ENCODE measurements at places on chromosomes 16 and 17.

DNA sequence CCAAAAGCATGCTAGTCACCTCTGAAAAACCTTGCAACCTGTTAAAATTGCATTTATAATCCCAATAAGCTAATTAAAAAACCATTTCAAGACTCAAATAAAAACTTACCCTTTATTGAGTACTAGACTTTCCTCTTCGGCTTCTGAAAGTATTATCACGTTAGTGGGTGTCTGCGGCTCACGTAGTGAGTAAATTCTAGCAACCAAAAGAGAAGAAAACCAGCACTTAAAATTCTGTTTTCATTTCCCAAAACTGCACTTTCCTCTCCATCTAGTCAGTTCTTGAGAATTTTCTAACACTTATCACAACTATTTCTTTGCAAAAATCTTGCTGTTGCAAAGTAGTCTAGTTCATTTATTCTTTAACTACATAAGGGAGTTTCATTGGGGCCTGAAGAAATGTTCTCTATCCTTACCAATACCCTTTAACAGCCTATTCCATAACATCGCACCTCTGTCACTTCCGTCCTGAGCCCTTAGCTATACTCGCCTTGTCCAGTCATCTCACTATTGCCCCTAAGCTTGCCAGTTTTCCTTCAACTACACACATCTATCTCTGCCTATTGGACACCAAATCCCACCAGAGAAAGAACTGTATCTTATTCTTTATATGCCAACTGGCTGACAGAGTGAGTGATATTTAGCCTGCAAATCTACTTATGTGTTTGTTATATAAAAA, 8.7 kb downstream of the NUP88 start:
- no peak for DNase-seq

- DNase-seq: no peak
Observed at GRCh38 chr17:77147357-77147801, 6.6 kb downstream of the SEC14L1 start.

- DNase-seq: no peak
Observed at GRCh38 chr17:2122641-2123302, 67.9 kb downstream of the HIC1 start.

GRCh38 chr17:19368229-19368628, 5.7 kb upstream of the B9D1 start:
- no peak for DNase-seq

DNA sequence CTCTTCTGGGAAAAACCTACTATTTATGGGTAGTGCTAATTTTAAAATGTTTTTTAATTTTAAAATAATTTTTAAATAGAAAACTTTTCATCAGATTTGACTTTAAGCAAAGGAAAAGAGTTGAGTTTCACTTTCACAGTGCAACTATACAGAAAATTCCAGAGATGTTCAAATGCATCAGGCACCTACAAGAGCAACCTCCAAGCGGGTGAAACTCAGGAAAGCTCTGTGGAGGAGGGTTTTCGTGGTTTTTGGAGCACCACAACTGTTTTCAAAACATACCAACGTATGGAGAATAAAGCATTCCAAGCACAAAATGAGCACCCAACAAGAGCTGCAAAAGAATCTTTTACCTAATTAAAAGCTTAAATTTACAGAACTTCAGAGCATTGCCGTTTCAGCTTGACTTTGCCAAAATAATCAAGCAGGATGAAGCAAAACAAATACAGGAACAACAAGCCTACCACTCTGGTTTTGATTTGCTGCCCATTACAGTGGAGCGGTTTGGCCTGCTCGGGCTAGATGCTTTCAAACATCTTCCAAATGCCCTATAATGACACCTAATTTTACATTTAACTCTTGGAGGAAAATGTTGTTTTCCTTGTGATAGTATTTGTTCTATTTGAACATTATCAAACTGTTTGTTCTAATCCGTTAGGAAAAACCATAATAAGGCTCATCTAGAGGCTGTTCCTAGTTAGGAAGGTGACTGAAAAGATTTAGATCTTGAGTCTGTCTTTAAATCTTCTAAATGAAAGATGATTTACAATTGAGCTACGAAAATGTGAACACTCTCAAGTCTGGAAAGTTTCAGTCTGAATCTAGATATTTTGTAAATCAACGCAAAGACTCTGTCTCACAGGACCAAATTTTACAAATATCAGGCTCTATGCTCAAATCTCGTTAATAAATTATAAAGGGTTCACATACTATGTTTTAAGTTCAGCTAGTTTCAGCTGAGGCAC, 34.5 kb downstream of the NACA2 start:
- DNase-seq: no peak

DNA sequence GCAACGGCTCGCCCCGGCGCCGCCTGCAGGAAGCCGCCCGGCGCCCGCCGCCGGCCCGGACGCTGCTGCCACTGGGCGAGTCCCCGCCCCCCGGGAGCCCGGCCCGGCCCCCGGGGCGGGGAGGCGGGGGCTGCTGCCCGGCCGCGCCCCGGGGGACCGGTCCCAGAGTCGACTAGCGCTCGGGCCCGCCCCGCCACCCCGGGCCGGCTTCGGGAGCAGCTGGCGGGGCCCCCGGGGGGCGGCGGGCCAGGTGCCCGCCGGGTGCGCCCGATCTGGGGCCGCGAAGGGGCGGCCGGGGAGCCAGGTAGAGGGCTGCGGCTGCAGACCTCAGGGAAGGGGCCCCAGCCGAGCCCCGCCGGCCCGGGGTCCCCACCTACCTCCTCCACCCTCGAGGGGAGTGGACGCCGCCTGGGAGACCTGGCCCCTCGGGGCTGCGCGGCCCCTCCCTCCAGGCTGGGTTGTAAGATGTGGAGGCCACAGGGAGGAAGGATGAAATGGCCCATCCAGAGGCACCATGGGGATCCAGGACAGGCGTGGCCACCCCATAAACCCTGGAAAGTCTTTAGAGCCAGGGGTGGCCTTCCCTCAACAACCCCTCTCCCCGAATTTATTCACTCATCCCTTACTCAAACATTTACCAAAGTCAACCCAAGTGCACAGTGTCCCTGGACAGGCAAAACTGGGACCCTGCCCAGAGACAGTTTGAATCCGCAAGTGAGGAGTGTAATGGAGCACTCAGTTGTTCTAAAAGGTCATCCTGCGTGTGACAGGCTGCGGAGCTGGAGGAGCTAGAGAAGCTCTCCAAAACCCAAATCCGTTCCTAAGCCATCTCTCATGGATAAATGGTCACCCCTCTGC, at the start of gene CDYL2:
Gene CDYL2 (minus strand): TSS at position 73 of the 858 bp plus-strand sequence. CDS start 425 bp downstream, outside the sequence.
- no peak for DNase-seq

DNA sequence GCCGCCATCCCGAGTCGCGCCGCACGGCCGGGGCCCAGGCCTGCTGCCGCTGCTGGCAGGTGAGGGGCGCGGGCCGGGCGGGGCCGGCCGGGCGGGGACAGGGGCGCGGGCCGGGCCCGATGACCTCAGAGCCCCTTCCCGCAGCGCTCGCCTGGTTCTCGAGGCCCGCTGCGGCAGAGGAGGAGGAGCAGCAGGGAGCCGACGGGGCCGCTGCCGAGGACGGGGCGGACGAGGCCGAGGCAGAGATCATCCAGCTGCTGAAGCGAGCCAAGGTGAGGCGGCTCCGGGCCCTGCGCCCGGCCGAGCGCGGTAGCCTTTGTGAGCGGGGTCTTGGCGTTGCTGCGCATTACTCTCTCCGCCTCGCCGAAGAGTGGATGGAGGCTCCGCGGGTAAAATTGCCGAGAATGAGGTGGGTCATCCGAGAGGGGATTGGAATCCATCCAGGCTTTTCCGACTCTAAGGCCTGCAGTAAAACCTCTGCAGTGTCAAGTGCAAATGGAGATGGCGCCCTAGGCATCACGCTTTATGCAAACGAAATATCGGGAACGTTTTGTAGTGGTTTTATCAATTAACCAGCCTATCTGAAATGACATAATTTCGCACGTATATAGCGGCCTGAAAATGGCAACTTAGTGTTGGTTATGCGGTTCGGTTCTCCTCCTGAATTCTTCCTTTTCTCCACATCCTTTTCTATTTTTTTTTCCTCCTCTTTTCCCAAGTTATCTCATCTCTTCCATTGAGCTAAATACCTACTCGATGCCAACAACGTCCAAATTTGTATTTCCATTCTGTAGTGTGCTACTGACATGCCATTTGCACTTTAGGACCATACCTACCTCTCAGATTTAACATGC, 577 bp downstream of the TTC19 start:
- DNase-seq: no peak

- DNase-seq: no peak
Observed at GRCh38 chr17:52148288-52148968, 10.1 kb downstream of the CA10 start.

DNA sequence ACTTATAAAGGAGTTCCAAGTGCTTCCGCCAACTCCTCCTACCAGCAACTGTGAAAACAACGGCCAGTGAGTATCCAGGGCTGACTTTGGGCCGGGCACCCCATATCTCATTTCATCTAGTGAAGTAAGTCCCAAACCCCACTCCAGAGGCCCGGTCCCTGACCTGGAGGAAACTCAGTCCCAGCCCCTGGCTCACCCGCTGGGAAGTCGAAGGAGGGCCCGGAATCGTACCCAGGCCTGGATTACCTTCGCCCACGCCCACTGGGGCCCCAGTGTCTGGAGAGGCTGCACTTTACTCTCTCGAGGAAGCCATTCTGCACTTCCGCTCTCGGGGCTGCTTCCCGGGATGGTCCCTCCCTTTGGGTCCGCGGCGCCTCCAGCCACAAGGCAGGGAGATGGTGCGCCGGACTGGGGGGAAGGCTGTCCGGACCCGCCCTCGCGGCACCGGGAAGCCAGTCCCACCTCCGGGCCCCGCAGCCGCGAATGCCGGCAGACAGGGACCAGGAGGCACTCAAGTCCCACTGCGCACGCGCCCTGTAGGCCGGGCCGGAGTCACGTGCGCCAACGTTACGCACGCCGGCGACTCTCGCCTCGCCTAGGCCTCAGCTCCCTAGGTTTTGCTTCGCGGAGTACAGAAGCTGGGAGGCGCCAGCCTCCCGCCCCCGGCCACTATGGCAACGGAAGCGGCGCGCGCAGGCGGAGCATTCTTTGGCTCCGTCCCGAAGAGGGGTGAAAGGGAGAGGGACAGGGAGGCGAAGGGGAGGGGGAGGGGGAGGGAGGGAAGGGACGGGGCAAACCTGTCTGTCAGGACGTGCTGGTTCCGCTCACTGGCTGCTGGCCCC, at the start of gene CMTR2:
Gene CMTR2 (minus strand): TSS at position 513 of the 842 bp plus-strand sequence. CDS start 3,482 bp downstream, outside the sequence.
- DNase-seq: peak; percentile 86

DNA sequence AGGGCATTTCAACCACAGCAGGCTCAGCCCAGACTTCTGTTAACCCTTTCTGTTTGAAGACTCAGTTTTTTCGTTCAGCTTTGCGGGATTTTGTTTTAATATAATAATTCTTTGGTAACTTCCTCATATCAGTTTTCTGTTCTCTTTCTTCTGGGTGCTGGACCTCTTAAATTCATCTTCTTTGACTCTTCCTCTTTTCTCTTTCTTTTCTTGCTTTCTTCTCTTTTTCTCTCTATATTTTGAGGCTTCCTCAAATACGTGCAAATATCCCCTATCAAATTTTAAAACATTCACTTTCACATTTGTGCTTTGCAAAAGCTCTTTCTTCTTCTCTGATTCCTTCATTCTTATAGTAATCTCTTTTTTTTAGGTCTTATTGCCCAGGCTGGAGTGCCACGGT, 136.3 kb downstream of the HS3ST3B1 start:
- no peak for DNase-seq

GRCh38 chr16:23523321-23523720, 13.0 kb upstream of the GGA2 start:
- no peak for DNase-seq

GRCh38 chr16:77788181-77789084, at the start of gene VAT1L:
Gene VAT1L (plus strand): TSS chr16:77788564. CDS start chr16:77788683, 119 bp downstream.
- DNase-seq: peak; percentile 10

- no peak for DNase-seq
Observed at GRCh38 chr16:83329441-83329840, 478.3 kb upstream of the HSBP1 start.

GRCh38 chr16:74999219-74999608, 390 bp downstream of the ZNRF1 start:
- no peak for DNase-seq

DNA sequence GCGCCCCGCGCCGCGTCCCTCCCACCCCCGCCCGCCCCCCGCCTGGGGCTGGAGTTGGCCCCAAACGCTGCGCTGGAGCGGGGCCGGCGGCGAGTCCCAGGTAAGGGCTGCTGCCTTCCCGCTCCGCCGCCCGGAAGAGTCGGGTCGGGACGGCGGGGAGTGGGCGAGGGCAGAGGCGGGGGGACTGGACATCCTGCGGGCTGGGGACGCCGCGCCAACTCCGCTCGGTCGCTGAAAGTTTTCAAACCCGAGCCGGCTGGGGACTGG, 469 bp downstream of the GPRC5C start:
- DNase-seq: no peak

DNA sequence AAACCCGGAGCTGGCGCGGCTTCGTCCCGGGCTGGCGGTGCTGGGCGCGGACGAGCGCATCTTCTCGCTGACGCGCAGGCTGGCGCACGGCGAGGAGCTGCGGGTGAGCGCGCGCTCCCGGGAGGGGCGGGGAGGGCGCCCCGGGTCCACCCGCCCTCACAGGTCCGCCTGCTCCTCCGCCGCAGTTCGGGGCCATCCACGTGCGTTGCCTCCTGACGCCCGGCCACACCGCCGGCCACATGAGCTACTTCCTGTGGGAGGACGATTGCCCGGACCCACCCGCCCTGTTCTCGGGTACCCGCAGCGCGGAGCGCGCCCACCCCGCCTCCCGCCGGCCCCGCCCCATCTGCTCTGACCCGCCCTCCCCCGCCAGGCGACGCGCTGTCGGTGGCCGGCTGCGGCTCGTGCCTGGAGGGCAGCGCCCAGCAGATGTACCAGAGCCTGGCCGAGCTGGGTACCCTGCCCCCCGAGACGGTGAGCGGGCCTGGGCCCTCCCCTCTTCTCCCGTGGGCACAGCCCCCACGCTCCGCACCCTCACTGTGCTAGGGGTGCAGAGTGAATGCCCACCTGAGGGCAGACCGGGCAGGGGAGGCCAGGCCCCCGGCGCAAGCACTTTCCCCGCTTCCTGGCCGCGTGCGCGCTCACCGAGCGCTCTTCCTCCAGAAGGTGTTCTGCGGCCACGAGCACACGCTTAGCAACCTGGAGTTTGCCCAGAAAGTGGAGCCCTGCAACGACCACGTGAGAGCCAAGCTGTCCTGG, 1.4 kb downstream of the HAGHL start:
- no peak for DNase-seq

GRCh38 chr17:27206447-27206846, 87.5 kb upstream of the WSB1 start:
- no peak for DNase-seq

GRCh38 chr16:86085161-86085611, 186.2 kb downstream of the IRF8 start:
- no peak for DNase-seq

GRCh38 chr16:69796285-69797118, 34.4 kb downstream of the WWP2 start:
- peak; percentile 30 for DNase-seq

GRCh38 chr16:89505204-89506112, 2.7 kb upstream of the SPG7 start:
- DNase-seq: no peak
